ENCODE measurements at places on chromosomes 7 and 10.

DNA sequence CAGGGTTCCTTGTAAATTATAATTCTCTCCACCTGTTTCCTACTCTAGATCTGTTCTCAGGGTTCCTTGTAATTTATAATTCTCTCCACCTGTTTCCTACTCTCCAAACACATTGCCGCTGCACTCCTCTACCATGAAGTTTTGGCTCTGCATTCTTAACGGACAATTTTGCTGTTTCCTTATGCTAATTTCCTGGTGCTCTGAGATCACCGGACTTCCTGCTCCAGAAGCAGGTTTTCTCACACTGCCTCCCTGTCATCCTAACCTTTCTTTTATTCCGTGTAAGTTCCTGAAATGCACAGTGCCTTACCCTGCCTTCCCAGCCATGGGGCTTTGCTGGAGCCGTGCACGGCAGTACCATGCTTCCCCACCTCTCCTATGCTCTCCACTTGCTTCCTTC lies 256.8 kb downstream of the PLXNA4 start:
- H3K4me1 ChIP-seq, result peaks cover 16% of the 10 kb centered on the region
- no peak overlapping the region for H3K27ac ChIP-seq
- no peaks in the 10 kb centered on the region for H3K36me3 ChIP-seq
- no peak for DNase-seq

GRCh38 chr7:29142021-29142727 lies 4.2 kb downstream of the CPVL start:
- no peaks in the 10 kb centered on the region for H3K27me3 ChIP-seq
- H3K4me3 ChIP-seq, result no peak overlapping the region
- DNase-seq, result no peak

DNA sequence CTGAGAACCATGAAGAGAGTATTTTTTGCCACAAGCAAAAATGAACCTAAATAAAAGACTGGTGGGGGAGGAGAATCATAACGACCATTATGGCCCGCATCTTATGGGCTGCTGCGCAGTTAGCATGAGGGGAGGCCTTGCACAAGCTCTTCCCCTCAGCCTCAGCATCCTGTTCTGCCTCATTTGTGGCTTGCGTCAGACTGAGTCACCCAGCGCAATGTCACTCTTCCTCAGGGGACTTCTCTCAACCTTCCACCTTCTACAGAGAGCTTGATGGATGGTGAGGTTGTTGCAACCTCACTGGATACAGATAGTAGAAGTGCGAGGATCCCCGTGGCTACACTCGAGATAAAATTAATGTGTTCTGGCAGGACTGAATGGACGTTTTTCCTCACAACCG lies 16.8 kb upstream of the GPR15LG start:
- H3K4me3 ChIP-seq, result no peak overlapping the region
- H3K4me1 ChIP-seq, result no peaks in the 10 kb centered on the region
- DNase-seq, result no peak
- peaks cover 29% of the 10 kb centered on the region for H3K36me3 ChIP-seq
- H3K27me3 ChIP-seq, result no peaks in the 10 kb centered on the region
- H3K27ac ChIP-seq, result no peak overlapping the region

GRCh38 chr7:44398511-44398911 lies 73.1 kb upstream of the CAMK2B start:
- H3K4me1 ChIP-seq, result no peaks in the 10 kb centered on the region
- no peaks in the 10 kb centered on the region for H3K36me3 ChIP-seq
- H3K27ac ChIP-seq, result no peak overlapping the region
- no peak overlapping the region for H3K4me3 ChIP-seq

- no peak overlapping the region for H3K27ac ChIP-seq
- H3K36me3 ChIP-seq, result no peaks in the 10 kb centered on the region
- no peak overlapping the region for H3K4me3 ChIP-seq
- no peaks in the 10 kb centered on the region for H3K27me3 ChIP-seq
- H3K4me1 ChIP-seq, result no peaks in the 10 kb centered on the region
Observed at GRCh38 chr7:68862736-68863135, 735.5 kb upstream of the AUTS2 start.

All from liver (tissue), 10 donors.